ENCODE measurements at places on chromosomes 12 and 14.
A peak's percentile ranks its signal among the peaks of the same experiment; 100 is the strongest.

DNA sequence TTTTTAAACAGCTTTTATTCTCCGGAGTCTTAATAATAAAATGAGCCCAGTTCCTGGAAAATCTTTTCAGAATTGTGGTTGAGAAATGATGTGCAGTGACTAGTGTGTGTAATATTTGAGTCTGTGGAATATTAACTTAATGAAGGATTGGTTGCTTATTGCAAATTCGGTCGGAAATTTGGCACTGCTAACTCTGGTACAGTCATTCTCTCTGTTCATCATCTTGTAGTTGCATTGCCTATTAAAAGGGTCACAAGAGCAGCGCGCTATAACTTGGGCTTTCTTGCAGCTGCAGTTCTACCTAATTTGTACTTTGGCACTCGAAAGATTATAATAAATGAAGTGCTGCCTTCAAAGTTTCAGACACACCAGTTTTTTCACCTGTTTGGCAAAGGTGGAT, 146.0 kb downstream of the FLRT2 start:
- DNase-seq: no peak

DNA sequence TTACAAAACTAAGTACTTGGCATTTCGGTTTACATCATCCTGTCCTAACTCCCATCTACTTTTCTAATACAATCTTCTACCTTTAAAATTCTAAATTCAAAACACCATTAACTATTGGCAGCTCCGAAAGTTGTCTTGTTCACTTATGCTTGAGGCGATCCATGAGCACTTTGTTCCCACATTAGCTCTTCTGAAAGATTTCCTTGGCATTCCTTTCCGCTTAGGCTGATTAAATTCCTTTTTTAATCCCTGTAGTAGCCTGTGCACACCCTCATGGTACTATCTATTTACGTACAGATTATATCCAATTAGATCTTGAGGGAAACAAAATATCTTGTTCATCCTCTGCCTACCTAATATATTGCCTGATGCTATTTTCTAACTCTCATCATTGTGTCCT, 480.7 kb downstream of the PRKD1 start:
- DNase-seq: no peak

GRCh38 chr14:31206536-31207286, 882 bp downstream of the HECTD1 start:
- DNase-seq: peak; percentile 73

DNA sequence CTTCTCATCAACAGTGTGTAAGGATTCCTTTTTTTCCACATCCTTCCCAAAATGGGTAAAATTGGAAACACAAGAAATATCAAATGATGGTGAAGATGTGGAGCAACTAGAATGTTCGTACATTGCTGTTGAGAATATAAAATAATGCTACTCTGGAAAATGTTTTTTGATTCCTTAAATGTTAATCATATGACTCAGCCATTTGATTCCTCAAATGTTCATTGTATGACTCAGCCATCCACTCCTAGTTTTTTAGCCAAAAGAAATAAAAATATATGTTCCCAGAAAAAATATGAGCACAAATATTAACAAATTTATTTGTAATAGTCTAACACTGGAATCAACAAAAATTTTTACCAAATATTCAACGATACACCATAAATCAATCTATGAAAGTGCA, 1108.6 kb downstream of the LRFN5 start:
- no peak for DNase-seq

DNA sequence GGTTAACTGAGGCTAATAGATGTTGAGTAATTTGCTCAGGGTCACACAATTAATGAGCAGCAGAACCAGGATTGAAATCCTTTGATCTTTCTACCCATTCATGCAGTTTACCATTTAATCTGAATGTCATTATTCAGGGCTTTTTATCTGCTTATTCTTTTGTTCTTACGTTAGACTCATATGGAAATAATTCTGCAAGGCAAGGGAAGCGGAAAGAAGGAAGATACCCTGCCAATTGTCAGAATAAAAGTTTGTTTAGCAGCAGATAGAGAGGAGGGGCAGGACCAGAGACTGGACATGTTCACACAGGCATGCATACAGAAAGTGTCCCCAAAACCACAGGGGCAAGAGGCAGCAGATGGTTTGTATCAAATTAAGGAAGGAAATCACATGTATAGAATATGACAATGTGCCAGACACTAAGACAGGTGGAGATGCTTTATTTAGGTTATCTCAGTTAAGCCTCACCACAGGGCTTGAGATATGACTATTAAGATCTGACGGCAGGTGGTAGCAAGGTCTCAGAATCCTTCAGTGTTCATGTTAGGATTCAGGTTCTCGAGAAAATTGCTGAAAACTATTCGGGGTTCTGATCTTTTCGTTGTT, 29.8 kb downstream of the BRMS1L start:
- DNase-seq: no peak

DNA sequence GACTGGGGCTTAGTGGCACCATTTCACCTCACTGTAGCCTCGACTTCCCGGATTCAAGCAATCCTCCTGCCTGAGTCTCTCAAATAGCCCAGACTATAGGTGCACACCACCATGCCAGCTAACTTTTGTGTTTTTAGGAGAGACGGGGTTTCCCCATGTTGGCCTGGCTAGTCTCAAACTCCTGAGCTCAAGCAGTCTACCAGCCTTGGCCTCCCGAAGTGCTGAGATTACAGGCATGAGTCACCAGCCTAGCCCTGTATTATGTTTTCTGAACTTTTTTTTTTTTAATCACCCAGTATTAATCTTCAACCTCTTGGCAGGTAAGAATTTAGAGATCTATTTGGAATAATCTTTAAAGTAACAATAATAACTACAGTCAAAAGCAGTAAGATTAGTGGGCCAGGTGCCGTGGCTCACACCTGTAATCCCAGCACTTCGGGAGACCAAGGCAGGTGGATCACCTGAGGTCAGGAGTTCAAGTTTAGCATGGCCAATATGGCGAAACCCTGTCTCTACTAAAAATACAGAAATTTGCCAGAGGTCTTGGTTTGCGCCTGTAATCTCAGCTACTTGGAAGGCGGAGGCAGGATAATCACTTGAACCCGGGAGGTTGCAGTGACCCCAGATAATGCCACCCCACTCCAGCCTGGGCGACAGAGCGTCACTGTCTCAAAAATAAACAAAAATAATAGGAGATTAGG, 8.6 kb downstream of the NANOG start:
- no peak for DNase-seq

DNA sequence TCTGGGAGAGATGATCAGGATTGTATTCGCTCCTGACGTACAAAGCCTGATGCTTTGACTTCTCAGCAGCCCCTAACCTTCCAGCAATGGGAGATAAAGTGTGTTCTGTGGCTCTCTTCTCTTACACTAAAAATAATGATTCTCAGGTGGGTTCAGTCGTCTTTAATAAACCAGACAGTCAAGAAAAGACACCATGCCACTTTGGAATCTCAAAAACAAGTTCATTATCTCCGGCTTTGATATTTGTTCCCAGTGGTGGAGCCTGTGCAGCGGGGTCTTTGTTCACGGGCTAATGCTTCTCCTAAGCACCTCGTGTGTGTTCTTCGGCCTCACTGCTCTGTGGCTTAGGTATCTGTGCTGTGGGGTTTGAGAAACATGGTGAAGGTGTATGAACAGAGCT, 1.6 kb downstream of the ACVR1B start:
- DNase-seq: no peak

GRCh38 chr12:105590571-105590970, 260.1 kb downstream of the C12orf75 start:
- no peak for DNase-seq

DNA sequence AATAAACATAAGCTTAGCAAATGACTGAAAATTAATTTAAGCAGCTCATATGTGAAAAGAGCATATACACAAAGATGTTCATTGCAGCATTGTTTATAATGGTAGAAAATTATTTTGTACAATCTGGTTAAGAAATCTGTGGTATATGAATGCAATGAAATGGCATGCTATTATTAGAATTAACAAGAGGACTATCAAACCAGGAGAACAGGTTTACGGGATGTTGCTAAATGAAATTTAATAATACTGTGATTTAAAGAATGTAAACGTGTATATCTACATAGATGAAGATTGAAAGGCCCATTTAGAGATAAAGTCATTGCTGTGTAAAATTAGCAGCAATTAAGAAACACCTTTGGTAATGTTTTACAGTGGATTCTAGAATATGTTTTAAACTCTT, 70.5 kb downstream of the EID3 start:
- no peak for DNase-seq

- no peak for DNase-seq
Measured at GRCh38 chr12:132633398-132633797, 14.8 kb downstream of the P2RX2 start.

GRCh38 chr12:13368971-13369370, 172.4 kb downstream of the EMP1 start:
- DNase-seq: no peak

GRCh38 chr14:93977790-93978581, 1.6 kb upstream of the ASB2 start:
- DNase-seq: peak; percentile 84

DNA sequence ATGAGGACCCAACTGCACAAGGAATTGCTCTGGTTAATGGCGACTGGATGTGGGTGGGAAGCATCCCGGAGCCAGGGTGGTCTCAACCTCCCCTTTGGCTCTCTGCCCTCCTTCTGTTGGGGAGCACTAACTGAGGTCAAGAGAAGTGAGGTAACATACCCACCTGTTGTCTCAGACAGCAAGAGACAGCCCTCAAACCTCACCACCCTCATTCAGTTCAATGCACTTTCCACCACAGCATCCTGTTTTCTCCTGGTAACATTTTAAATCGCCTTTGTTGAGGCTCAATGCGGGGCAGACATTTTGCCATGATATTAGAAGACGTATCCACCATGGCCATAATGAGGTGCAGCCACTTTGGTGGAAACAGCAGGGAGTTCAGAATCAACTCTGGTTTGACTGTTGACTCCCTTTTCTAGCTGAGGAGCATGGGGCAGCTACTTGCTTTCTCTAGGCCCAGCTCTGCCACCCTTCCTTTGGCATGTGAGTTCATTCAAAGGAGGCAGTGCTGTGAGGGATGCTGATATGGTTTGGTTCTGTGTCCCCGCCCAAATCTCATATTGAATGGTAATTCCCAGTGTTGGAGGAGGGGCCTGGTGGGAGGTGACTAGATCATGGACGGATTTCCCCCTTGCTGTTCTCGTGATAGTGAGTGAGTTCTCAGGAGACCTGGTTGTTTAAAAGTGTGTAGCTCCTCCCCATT, 338.6 kb downstream of the PCNX1 start:
- DNase-seq: peak; percentile 22

DNA sequence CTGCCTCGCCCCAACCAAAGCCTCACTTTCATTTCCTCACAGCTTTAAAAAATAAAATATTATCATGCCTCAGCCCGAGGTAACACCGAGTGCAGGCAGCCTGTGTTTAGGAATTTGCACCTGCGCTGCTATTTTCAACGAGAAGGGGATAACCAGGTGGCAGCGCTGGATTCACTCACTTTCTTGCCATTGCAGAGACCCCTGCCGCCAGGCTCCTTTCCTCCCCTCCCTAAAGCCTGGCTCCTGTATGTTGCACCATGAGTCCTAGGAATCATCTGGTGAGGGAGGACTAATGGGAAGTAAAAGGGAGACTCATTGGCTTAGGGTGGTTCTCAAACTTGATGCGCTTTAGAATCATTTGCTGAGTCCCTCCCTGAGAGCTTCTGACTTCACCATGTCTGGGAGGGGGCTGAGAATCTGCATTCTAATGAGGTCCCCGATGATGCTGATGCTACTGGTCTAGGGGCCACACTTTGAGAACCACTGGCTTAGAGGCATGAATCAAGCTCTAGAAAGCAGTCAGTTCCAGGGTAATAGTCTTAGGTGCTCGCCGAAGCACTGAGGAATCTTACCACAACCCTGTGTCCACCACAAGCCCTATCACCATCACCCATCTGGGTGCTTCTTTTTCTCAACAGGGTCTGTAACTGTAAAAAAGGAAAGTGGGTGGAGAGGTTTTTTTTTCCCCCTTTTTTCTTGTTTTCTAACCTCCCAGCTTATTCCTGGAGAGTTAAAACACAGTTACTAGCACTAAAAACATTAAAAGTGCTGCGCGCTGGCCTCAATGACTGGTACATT, 83.8 kb downstream of the SLC38A1 start:
- DNase-seq: no peak

DNA sequence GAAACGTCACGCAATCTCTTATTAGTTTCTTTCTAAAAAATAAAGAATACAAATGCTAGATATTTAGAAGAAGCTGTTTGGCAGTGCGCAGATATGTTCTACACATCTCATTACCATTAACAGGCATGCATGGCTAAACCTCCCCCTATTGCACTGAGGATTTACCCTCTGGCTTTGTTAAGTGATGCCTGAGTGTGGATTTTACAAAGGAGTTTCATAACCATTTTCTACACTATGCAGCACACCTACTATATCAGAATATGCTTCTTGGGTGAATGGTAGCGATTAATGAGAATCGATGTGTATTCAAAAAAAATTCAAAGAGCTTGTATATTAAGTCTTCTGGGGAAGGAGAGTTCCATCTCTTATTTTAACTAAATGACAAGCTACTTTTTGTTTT, 1.1 kb upstream of the RMST start:
- no peak for DNase-seq

- DNase-seq: no peak
Measured at GRCh38 chr12:6374786-6375160, 590 bp downstream of the SCNN1A start.

GRCh38 chr12:40980427-40980961, 207.6 kb upstream of the PDZRN4 start:
- no peak for DNase-seq

DNA sequence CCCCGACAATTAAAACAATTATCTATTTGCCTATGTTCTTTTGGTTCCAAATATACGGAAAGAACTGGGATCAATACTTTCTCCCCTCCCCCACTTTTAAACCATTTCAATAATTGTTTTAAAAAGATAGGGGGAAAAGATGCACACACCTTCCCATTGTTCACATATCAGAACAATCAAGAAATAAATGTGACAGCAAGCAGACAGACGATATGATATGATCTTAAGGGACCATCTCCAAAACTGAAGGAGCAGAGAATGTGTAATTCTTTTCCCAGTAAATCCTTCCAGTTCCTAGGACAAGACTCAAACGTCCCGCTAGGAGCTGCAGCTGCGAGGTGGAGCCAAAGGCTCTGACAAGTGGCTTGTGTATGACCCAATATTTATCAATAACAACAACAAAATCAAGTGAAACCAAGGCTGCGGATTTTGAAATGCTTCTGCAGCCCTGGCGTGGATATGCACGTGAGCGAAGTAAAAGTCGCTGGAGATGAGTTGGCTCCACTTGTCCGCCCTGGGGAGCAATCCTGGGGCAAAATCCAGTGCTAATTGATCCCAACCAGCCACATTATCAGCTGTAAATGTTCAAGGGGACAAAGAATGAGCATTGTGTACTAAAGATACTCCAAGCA, 8.2 kb upstream of the FOXG1 start:
- no peak for DNase-seq

DNA sequence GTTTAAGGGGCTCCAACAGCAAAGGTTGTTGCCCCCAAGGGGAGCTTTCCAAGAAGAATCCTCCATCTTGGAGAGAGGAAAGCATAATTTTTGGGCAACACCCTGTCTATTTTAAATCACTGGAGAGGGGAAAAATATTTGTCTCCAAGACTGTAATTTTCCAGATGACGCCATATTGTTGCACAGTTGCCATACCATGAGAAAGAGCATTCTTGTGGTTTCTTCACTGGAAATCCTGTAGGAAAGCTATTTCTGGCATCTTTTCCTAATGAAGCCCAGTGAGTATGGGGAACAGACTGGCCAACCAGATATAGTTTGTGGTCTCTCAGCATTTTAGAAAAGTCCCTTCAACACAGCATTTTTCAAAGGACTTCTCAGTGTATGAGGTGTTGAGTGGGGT, 88.1 kb upstream of the MANSC4 start:
- DNase-seq: no peak

Measured in stimulated activated CD4-positive, alpha-beta T cell treated with anti-CD3 and anti-CD28 coated beads, Interleukin-15, amount 100 ng/mL, for 24 hours (primary cell).